Ascending aorta (tissue), 2 donors: ENCODE measurements at places on chromosomes 1 and 21. TPM values are rescaled to one million over a fixed set of nuclear protein-coding genes. Genes with fewer than 3 reads are reported as not detected.

The AMY1B gene
- total RNA-seq = not detected

GRCh38 chr1:156691665-156692440 is 13.5 kb downstream of the CRABP2 start:
- DNase-seq = no peak
- H3K27me3 ChIP-seq = peaks cover 8% of the 10 kb centered on the region
- H3K4me1 ChIP-seq = peaks cover 8% of the 10 kb centered on the region
- no peak overlapping the region for H3K27ac ChIP-seq
- no peak overlapping the region for H3K4me3 ChIP-seq

- peaks cover 78% of the 10 kb centered on the region for H3K36me3 ChIP-seq
- no peaks in the 10 kb centered on the region for H3K27me3 ChIP-seq
- no peak overlapping the region for H3K4me3 ChIP-seq
Observed at GRCh38 chr1:151418081-151418480, 18.7 kb downstream of the PSMB4 start.

- H3K36me3 ChIP-seq = peaks cover 87% of the 10 kb centered on the region
- H3K27ac ChIP-seq = no peak overlapping the region
- no peak overlapping the region for H3K4me3 ChIP-seq
- no peak for DNase-seq
- no peaks in the 10 kb centered on the region for H3K27me3 ChIP-seq
- peaks cover 7% of the 10 kb centered on the region for H3K4me1 ChIP-seq
Observed at GRCh38 chr1:154171880-154172279, 17.0 kb upstream of the NUP210L start.

DNA sequence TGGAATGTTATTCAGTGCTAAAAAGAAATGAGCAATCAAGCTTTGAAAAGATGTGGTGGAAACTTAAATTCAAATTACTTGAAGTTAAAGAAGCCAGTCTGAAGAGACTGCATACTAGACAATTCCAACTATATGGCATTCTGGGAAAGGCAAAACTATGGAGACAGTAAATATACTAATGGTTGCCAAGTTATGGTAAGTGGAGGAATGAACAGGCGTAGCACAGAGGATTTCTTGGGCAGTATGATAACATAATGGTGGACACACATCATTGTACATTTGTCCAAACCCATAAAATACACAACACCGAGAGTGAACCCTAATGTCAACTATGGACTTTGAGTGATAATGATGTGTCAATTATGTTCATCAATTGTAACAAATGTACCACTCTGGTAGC is 21.1 kb upstream of the SELP start:
- no peaks in the 10 kb centered on the region for H3K4me1 ChIP-seq
- DNase-seq = no peak
- H3K27me3 ChIP-seq = no peaks in the 10 kb centered on the region
- H3K36me3 ChIP-seq = no peaks in the 10 kb centered on the region
